ENCODE measurements at places on chromosomes 6 and 20.
A peak's percentile ranks its signal among the peaks of the same experiment; 100 is the strongest.

GRCh38 chr6:81900616-81901015 is 148.1 kb upstream of the TENT5A start:
- no peak for DNase-seq

GRCh38 chr20:60001108-60001507 is 42.9 kb downstream of the CDH26 start:
- no peak for DNase-seq

DNA sequence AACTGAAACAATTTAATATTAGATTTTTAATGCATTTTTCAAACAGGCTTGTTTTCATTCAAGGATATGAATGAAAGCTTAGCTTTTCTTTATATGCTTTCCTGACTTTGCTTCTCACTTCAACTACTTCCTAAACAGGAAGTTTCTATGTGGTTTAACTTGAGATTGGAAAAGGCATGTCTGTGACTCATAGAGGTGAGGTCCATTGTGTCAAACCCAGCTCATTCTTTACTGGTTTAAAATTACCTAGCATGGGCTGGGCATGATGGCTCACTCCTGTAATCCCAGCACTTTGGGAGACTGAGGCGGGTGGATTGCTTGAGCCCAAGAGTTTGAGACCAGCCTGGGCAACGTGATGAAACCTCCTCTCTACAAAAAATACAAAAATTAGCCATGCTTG is 34.4 kb downstream of the EFHC1 start:
- no peak for DNase-seq

DNA sequence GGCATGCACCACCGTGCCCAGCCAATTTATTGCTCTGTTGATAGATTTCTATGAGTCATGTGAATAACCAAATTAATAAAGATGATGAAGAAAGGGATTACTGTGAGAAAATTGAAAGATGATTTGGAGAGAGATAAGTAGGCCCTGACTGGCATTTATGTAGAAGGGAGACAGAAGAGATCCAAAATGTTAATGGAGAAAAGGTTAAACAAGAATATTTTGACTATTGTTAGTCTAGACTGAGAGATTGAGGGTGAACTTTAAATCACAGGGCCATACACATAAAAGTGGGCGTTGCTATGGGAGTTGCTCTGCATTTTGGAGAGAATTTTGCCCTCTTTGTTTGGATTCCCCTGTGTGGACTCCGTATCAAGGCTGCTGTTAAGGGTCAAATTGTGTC is 68.9 kb upstream of the SCAF8 start:
- no peak for DNase-seq

DNA sequence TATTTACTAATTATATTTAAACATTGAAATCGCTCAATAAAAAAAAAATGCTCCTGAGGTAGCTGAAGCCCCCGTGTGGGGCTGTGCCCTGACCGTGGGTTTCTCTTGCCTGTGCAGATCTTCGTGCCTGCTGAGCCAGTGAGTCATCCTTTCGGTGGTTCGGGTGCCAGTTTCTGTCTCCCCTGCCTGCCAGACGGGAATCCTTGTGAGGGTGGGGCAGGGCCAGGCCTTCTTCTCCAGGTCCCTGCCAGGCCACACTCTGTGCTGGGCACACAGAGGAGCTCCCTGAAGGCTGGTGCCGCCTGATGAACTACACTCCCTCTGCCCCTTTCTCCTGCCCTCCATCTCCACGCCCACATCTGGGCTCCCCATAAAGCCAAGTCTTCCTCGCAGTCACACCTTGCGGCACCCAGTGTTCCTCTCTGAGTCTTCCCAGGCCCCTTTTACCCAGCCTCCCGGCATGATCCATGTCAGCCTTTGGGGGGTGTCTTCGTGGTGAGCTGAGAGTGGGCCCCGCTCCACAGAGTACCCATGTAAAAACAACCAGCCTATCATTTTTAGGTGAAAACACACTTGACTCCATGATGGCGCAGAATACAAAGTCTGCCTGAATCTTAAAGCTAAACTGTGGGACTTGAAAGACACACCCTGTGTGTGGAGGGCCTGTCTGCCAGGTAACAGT is 19.3 kb downstream of the FGD2 start:
- no peak for DNase-seq

DNA sequence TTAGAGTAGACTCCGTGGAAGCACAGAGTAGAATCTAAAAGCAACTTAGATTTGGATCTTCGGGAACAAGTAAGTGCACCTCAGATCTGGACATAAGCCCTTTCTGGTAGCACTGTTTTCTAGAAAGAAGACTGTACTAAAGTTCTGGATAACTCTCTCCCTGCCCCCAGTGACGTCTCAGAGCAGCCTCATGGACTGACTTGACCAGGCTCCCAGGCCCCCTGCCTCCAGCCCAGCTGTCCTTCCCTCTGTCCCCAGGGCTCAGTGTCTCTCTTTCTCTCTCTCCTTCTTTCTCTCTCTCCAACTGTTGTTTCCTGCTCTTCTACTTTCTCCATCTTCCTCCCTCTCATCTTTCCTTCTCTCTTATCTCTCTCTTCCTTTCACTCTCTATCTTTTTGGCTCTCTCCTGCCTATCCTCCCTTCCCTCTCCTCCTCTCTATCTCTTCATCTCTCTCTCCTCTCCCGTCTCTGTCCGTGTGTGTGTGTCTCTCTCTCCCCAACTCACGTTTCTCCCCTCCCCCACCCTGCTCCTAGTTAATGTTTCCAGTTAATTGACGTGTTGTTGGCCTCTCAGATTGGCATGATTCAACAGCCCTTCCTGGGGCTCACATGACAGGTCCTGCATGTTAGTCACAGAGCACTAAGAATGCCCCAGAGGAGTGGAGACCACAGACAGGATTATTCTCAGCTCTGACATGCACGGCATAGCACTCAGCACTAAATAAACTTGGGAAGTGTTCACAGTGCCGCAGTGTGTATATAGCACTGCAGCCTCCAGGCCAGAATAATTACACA is 180.4 kb upstream of the FOXQ1 start:
- peak; percentile 77 for DNase-seq

DNA sequence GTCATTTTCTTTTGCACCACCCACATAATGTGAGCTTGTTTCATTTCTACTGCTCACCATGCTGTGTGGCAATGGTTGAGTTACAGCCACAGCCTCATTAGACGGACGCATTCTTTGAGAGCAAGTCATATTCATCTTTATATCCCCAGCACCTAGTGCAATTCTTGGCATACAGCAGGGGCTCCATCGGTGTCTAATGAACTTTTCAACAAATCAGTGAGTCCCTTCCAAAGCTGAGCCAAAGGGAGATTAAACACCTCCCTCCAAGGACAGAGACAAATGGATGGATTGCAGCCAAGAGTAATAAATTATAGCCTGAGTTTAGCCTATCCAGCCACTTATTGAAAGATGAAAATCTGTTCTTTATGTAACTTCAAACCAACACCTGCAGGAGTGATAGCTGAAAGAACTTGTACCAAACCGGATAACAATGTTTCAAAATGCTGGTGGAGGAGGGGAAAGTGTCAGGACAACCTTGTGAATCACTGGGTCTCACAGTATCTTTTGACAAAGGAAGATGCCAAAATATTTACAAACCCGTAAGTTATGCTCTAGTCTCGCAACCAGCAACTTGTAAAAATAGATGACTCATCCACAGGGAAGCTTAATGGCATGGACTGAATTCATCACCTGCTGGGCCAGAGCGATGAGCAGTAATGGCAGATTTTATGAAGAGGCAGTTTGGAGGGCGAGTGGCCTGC is 139.0 kb downstream of the PXDC1 start:
- DNase-seq: peak; percentile 93

GRCh38 chr6:73314577-73315492 is 39.2 kb downstream of the DPPA5 start:
- DNase-seq: no peak

- no peak for DNase-seq
Observed at GRCh38 chr6:122647765-122648164, 37.6 kb downstream of the PKIB start.

DNA sequence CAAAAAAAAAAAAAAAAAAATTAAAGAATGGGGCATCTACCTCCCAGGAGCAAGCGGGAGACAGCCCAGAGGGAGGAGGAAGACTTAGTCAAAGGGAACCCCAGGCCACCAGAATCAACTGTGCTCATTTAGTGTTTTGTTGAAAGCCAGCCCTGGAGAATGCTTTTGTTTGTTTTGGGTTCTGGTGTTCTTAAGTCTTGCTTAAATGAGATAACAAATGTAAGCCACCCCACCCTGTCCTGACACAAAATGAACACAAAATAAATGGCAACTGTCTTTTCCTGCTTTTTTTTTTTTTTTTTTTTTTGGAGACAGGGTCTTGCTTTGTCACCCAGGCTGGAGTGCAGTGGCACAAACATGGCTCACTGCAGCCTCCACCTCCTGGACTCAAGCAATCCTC is 165.0 kb upstream of the JARID2 start:
- DNase-seq: no peak

- DNase-seq: no peak
Observed at GRCh38 chr6:123953920-123954319, 150.3 kb downstream of the NKAIN2 start.

Measured in GM04504 (cell line).